ENCODE measurements at places on chromosomes 5 and 9.
A peak's percentile ranks its signal among the peaks of the same experiment; 100 is the strongest.

GRCh38 chr5:135318037-135318436 is 81.0 kb downstream of the MACROH2A1 start:
- DNase-seq, result no peak

- DNase-seq, result no peak
Measured at GRCh38 chr5:122101636-122102285, 23.7 kb upstream of the LOX start.

DNA sequence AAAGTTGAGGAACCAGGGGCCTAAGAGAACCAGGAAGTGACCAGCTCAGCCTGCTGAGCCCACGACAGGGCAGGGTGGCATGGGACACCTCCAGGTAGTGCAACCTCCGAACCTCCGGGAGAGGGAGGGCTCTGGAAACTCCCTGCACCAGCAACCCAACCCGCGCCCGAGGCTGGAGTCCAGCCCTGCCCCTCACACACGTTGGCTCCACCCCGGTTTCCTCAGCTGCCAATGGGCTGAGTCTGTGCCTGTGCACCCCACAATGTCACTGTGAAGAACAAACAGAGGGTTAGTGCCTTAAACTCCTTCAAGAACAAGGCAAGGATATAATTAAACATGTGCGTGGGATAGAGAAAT is 17.0 kb upstream of the UNC5A start:
- no peak for DNase-seq

- no peak for DNase-seq
Measured at GRCh38 chr5:115549154-115549553, 4.6 kb upstream of the FEM1C start.

- no peak for DNase-seq
Measured at GRCh38 chr5:157390133-157390532, 69.9 kb upstream of the NIPAL4 start.

DNA sequence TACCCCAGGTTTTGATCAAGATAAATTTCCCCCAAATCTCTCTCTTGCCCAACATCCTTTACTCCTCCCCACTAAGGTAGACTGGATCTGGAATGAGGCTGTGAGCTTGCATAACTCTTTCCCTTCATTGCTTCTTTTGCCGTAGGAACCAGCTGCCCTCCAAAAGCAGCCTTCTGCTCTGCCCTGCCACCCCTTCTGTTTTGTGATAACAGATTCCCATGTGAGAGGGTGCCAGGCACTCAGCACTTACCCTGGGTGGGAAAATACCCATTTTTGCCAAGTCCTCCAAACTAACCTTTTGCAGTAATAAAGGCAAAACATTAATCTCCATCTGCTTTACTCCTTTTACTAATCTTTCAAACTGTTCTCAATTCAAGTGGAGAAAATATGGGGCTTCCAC is 182.6 kb downstream of the ASTN2 start:
- no peak for DNase-seq

DNA sequence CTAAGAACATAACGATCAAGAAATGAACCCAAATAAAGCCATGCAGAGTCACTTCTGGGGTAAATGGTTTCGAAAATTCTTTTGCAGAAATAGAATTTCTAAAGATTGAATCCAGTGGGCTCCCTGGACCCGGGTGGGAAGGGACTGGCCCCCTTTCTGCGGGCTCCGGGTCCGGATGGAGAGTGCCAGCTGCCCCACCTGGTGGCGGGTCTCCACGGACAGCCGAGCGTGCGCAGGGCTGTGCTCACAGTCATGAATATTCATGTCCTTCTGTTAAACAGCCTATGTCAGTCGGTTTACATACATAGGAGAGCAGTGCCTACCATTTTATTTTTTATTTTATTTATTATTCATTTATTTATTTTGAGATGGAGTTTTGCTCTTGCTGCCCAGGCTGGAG is 4.7 kb upstream of the PPP1R26 start:
- DNase-seq, result no peak

DNA sequence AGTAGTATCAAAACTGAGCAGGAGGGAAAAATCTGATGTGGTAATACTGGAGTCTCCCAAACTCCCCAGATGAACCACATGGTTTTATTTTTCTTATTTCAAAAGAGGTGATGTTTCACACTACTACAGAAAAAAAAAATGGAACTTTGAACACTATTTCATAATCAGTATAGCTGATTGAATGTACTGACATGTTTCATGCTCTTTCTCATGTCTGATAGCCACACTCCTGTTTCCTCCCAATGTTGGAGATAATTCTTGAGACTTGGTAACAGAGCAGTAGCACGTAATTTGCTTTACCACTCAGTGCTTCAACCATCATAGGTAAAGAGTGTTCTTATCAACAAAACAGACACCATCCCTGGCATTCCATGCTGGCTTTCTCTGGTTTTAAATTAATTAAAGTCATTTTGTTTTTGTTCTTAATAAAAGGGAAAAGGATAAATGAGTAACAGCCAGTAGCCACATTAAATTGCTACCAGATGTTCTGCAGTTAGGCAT is 85.2 kb downstream of the MUSK start:
- no peak for DNase-seq

DNA sequence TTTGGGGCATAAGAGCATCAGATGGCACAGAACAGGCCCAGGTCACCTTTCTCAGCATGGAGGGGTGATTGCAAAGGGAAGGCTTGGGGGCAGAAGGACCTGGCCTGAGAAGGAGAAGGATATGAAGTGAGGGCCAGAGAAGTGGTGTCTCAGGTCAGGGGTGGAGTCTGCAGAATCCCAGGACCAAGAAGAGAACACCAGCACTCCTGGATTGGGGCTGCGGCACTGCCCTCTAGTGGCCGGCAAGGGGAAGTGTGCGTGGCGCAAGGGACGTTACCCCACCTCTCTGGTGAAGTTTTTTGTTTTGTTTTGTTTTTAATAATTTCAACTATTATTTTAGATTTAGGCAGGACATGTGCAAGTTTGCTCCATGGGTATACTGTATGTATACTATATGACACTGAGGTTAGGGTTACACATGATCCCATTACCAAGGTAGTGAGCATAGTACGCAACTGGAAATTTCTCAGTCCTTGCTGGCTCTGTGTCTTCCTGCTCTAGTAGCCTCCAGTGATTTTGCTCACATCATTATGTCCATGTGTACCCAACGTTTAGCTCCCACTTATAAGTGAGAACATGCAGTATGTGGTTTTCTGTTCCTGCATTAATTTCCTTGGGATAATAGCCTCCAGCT is 1548.6 kb downstream of the EFNA5 start:
- DNase-seq, result no peak

GRCh38 chr5:99019812-99020697 is 91.2 kb upstream of the CHD1 start:
- DNase-seq, result no peak

- DNase-seq, result no peak
Measured at GRCh38 chr5:176754376-176754973, 55.9 kb upstream of the UNC5A start.

GRCh38 chr9:115862021-115862420 is 291.6 kb upstream of the PAPPA start:
- DNase-seq, result no peak

DNA sequence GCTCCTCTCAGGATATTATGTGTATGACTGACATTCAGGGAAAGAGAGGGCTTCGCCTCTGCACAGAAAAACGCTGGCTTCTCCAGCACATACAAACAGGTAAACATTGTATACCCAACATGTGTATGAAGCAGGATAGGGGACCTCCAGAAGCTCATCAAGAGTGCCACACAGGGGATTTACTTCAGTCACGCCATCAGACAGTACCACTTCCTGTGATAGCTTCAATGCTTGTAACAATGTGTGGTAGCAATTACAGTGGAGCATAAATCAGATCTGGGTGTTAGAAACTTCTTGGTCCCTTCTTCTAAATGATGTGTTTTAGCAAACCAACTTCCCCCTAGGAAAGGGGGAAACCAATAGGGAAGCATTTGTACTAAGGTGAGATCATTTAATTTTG is 160.8 kb downstream of the TSSK1B start:
- DNase-seq, result no peak

- no peak for DNase-seq
Measured at GRCh38 chr9:31314241-31314640, 1070.2 kb upstream of the ACO1 start.

- no peak for DNase-seq
Measured at GRCh38 chr9:72315089-72315509, 49.9 kb downstream of the ZFAND5 start.

DNA sequence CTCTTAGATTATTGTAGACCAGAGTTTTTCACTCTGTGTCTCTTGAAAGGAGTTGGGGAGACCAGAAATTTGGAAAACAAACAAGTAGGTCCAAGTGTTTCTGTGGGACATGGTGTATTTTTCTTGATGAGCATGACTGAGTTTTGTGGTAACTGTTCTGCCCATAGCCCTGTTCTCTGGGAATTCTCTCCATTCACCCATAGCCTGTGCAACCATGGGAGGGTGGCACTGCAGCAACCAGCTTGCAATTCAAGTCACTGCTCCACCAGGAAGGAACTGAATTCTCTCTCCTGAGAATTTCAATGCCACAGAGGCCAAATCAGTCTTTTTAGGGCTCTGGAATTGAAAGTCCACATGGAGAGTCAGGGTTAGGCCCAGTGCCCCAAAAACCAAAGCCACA is 475.3 kb upstream of the TRPC7 start:
- no peak for DNase-seq

- DNase-seq, result no peak
Measured at GRCh38 chr5:16784843-16785791, 151.0 kb downstream of the MYO10 start.

DNA sequence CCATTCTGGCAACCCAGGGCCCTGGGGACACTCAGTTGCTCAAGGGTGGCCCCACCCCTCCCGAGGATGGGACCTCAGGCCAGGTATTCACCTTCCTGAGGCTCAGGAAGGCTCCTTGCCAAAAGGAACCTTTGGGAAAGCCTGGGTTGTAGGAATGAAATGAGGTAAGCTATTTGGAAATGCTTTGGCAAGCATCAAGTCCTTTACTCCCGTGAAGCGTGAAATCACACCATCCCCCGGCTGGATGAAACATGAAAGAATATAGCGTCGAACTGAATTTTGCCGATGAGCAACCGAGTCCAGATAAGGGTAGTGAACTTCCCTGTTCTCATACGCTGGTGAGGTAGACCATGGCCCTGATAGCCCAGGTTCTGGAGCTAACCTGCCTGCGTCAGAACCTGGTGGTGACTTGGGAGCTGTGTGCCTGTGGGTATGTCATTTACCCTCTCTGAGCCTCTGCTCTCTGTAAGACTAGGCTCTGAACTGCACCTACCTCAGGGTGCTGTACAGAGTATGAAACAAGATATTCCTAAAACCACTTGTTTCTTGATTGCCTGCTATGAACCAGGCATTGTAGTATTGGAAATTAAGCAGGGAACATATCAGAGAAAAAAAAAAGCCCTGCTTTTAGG is 105.3 kb upstream of the BOD1 start:
- no peak for DNase-seq

GRCh38 chr5:57791875-57792274 is 309.3 kb upstream of the ACTBL2 start:
- no peak for DNase-seq

GRCh38 chr9:33852216-33852826 is 35.4 kb downstream of the UBE2R2 start:
- peak; percentile 68 for DNase-seq

DNA sequence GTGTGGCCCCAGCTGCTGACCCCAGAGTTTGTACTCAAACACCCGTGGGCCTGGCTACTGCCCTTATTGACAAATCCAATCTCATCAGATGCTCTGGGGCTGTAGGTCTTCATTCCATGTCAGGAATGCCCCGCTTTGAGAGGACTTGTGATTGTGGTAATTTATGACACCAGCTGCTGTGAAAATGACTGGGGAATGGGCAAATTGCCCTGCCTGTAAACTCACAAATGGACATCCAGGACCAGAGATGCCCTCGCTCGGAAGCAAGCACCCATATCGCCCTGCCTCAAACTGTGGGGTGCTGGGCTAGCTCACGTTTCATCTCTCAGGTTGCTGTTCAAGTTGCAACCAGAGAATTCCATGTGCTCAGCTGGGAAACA is 225.9 kb upstream of the MAP3K1 start:
- no peak for DNase-seq

DNA sequence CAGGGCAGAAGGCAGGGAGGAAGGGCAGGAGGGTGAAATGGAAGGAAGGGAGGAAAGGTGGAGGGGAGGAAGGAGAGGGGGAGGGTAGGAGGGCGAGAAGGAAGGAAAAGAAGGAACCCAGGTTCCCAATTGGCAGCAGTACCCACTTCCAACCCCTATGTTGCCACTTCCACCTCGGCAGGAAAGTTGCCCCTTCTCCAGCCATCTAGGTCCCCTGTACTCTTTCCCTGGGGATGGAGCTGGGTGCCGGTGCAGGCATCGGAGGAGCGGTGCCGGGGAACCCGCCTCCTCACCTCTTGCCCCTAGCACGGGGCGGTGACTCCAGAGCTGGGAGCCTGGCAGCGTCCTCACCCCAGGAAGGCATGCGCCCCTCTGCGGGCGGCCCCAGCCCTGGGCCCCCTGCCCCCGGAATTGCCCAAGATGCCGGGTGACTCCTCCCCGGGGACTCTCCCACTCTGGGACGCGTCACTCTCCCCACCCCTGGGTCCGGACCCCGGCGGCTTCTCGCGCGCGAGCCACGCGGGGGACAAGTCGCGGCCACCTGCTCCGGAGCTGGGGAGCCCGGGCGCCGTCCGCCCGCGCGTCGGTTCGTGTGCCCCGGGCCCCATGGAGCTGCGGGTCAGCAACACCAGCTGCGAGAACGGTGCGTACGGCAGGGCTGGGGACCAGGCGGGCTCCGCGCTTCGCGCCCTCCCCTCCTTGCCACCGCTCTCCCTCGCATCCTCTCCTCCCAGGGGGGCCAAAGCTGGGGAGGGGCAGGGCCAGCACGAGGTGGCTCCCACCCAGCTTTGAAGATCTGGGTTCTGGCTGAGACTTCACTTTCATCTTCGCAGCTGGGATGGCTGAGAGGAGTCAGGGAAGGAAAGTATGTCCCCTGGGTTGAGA is at the start of gene NIPAL4:
NIPAL4 (plus strand) TSS at position 499 of the 885 bp plus-strand sequence; CDS start at position 607, 108 bp downstream.
- DNase-seq, result no peak

GRCh38 chr5:128470663-128471062 is 67.4 kb downstream of the FBN2 start:
- DNase-seq, result no peak

GRCh38 chr9:35695943-35696401 is 6.2 kb upstream of the TPM2 start:
- DNase-seq, result no peak

- no peak for DNase-seq
Measured at GRCh38 chr9:120187758-120188157, 392.2 kb downstream of the CDK5RAP2 start.

- DNase-seq, result no peak
Measured at GRCh38 chr5:38555354-38556087, 925 bp downstream of the LIFR start.

- DNase-seq, result peak; percentile 14
Measured at GRCh38 chr5:56951946-56952691, at the start of gene MIER3. Gene MIER3, minus strand, starts transcription at chr5:56952123. Its CDS starts 21 bp downstream, at chr5:56952102.

- no peak for DNase-seq
Measured at GRCh38 chr9:25261445-25261844, 416.8 kb downstream of the TUSC1 start.

- DNase-seq, result no peak
Measured at GRCh38 chr9:14618836-14619420, 74.3 kb downstream of the ZDHHC21 start.

GRCh38 chr9:8832386-8832785 is 1032.8 kb upstream of the DMAC1 start:
- no peak for DNase-seq

- no peak for DNase-seq
Measured at GRCh38 chr5:74044936-74045335, 418.9 kb downstream of the ARHGEF28 start.

All from thoracic aorta (tissue), 2 donors.